Left renal pelvis (tissue), 4 donors: ENCODE measurements at places on chromosomes 12 and 14. TPM values are rescaled to one million over a fixed set of nuclear protein-coding genes. Genes with fewer than 3 reads are reported as not detected.

DNA sequence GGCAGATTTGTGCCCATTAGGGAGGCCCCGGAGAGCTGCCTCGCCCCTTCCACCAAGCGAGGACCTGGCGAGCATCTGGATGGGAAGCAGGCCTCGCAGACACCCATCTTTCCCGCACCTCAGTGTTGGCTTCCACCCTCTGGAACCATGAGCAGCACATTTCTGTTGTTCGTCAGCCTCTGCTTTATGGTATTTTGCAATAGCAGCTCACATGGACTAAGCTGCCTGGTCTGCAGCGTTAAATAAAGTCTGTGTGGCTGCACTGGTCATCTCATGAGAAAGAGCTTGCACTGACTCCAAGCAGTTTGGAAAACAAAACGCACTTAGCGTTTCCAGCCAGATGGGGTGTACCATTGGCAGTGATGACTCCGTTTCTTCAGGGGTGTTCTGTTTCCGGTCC lies 75.8 kb downstream of the GLT1D1 start:
- no peak for DNase-seq

GRCh38 chr14:102728501-102728900 lies 48.7 kb upstream of the TRAF3 start:
- no peak for DNase-seq

DNA sequence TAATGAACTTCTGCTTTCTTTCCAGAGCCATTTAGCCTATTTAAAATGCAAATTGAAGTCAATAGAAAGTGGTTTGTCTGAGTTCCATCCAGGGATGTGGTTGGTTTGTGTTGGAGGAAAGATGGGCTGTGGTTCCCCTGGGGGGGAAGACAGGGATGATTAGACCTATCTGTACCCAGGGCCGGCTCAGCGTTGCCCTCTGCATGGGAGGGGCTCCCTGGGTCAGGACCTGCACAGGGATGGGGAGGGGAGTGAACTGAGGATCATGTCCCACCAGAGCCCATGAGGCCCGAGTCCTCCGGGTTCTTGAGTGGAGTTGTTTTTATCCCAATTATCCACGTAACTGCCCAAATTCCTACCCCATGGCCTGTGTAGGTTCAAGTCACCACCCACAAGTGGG lies 76.9 kb upstream of the SFSWAP start:
- no peak for DNase-seq

- no peak for DNase-seq
Observed at GRCh38 chr14:102164965-102165364, 25.3 kb downstream of the WDR20 start.

- DNase-seq, result peak; percentile 20
Observed at GRCh38 chr14:52473557-52473956, 78.7 kb downstream of the TXNDC16 start.

DNA sequence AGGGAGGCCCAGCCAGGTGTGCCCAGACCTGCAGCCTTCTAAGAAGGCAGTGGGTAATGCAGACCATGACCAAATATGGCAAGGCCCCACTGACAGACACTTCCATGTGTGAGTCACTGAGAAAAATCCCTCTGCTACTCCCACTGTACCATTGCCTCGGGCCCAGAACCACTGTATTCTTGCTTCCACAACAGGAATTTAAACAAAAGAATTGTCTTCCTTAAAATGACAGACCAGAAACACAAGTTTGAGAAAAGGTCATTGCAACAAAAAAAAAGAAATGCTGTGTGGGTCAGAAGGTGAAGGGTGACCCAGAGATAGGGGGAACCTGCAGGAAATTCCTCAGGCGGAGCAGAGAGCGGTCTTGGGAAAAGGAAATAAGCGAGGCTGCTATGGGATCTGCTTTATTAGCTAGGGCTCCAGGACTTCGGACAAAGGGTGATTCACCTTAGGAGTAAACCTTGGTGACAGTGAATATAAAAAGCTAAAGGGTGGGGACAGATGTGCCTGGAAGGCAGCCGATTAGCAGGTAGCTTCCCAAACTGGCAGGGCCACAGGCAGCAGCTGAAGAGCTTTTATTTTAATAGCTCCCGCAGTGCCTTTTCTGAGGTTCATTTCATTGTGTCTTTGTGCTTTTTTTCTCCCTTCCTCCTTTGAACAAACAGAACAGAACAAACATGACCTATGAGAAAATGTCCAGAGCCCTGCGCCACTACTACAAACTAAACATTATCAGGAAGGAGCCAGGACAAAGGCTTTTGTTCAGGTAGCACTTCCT lies 185.3 kb upstream of the BCL2L14 start:
- DNase-seq, result no peak

DNA sequence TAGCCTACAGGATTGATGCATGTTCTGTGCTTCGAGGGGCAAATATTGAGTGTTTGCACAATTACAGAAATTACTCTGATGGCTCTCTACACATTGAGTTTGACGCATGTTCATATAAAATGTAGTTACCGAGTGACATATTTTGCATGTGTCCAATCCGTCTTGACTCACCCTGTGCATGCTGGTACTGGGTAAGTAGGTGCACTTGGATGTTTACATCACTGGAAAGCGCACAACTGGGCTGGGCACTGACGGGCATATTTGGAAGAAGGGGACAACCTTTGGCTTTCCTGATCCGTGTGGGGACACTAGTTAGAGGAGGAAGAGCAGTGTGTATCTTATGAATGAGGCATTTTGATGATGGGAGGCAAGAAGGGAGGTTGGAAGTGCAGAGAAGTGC lies 4.9 kb upstream of the KRT6A start:
- no peak for DNase-seq

DNA sequence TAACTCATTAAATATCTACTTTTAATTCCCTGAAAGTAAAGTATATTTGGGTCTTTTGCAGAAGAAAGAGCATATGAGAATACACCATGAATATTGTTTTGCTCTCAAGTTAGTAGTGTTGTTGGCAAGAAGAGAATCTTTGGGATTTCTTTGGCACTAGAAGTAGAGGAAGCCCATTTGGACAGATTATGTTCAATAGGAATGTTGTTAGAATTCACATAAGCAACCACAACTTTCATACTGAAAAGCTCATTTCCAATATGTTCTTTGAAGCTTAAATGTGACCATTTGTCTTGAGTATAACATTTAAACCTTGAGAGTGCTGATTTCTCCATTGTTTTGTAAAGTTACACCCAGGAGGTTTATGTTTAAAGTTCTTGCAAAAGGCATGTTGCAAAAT lies 37.6 kb downstream of the PLEKHG7 start:
- no peak for DNase-seq

- no peak for DNase-seq
Observed at GRCh38 chr12:68667896-68668295, 18.9 kb upstream of the NUP107 start.

- no peak for DNase-seq
Observed at GRCh38 chr14:101780390-101780789, 18.9 kb downstream of the PPP2R5C start.

DNA sequence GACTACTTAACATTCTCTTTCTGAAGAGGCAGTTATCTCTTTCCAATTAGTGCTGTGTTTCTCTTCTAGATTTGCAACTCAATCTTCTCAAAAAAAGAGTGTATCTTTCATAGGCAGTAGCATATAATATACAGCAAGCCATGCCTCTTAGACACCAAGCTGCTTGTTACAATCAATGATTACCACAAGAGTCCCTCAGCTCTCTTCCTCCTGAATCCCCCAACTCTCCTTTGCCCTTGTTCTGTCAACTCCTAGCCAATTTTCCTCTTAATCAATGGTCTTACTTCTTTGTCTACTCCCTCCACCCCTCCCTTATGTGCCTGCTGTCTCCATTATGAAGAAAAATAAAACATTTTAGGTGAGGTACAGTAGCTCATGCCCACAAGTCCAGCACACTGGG lies 2.6 kb downstream of the TMTC1 start:
- no peak for DNase-seq

DNA sequence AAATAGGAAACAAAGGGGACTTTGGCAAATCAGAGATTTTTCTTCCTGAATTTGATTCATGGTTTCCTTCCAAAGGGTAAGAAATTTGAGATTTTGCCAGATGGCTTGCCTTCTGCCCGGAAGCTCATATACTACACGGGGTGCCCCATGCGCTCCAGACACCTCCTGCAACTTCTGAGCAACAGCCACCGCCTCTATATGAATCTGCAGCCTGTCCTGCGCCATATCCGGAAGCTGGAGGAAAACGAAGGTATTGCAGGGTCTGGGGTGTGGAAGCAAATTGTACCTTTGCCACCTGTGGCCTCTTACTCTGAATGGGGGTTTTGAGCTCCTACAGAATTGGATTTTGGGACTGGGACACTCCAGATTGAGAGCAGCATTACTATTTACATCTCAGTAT lies 63.5 kb downstream of the FRMD6 start:
- DNase-seq, result no peak

- no peak for DNase-seq
Observed at GRCh38 chr14:25017562-25017961, 32.4 kb downstream of the STXBP6 start.

GRCh38 chr12:69343885-69344612 lies 4.1 kb upstream of the LYZ start:
- no peak for DNase-seq

- DNase-seq, result no peak
Observed at GRCh38 chr12:12007001-12007712, 63.6 kb upstream of the BCL2L14 start.

DNA sequence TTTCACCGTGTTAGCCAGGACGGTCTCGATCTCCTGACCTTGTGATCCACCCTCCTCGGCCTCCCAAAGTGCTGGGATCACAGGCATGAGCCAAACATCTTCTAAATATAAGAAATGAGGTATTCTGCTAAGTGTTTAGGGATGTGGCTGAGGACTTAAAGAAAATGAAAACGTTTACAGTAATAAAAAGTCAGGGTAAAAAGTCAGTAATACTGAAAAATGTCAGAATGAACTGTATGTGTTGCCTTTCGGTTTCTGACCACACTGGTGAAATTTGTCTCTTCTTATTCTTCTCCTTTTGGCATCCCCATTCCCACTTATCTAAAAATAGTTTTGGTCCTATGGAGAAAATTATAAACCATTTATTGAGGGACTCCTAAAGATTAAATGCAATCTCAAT lies 20.5 kb downstream of the TMEM116 start:
- no peak for DNase-seq

- DNase-seq, result no peak
Observed at GRCh38 chr12:95513599-95513998, 37.7 kb downstream of the USP44 start.

GRCh38 chr12:121981456-121981855 lies 40.2 kb upstream of the BCL7A start:
- no peak for DNase-seq

- DNase-seq, result no peak
Observed at GRCh38 chr14:89029961-89030694, 205.7 kb downstream of the TTC8 start.

DNA sequence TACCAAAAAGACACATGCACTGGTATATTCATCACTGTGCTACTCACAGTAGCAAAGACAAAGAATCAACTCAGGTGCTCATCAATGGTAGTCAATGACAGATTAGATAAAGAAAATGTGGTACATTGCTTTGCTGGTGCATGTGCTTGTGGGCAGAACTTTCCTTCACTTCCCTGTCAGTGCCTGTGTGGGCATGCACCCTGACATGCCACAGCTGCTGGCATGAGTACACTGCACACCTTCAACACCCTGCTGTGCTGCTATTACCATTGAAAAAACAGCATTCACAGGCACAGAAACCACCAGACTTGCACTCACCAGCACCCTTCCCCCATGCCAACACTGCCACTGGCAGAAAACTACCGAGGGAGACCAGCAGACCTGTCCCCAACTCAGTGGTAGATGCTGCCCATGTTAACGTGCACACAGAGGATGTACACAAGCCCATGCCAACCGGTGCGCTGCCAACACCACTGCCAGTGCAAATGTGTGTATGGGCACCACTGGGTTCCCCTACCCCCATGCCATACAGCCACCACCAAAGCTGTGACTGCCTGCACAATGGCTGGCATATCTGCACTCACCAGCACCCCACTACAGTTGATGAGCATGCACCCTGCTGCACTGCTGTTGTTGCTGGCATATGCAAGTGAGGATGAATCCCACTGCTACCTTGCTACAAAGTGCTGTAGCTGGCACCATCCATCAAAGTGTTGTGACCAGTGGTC lies 57.4 kb downstream of the APOBEC1 start:
- no peak for DNase-seq

GRCh38 chr14:104157016-104157928 lies 18.9 kb downstream of the KIF26A start:
- DNase-seq, result no peak

GRCh38 chr12:1398673-1399072 lies 195.7 kb downstream of the FBXL14 start:
- DNase-seq, result no peak

DNA sequence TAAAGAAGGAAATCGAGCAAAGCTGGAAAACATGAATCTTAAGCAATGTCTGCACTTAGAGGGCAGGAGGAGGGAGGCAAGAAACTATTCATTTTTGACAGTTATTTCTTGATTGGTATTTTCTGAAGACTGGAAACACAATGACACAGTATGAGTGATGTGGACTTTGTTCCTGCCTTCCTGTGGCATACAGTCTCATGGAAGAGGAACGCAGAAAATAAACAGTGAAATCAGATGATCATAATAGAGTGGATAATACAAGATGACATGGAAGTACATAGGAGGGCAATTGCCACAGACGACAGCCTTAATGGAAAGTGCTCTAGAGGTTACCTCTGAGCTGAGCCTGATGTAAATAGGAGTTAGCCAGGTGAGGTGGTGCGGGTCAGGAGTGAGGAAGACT lies 140.4 kb upstream of the MAX start:
- DNase-seq, result no peak

- no peak for DNase-seq
Observed at GRCh38 chr14:92986254-92987147, 63.6 kb downstream of the CHGA start.

DNA sequence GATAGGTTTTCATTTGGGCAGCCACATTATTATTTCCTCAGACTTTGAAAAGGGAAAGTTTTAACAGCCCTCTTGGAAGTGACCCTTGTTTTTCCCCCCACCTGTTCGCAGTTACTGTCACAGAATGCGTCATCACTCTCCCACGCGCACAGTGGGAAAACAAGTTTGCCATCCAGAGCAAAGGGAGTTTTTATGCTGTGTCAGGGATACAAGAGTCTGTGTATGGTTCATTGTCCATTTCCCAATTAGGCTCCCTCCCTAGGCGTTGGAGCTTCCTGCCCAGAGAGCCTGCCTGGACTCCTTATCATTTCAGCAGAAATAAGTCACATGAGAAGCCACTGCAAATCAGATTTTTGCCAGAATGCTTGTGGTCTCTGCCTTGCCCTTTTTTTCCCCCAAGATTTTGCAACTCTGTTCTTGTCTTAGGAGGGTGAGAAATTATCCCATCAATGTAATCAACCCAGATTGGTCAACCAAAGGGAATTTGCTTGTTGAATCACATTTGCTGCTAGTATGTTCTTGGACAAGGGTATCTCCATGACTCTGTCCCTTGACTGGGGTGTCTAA lies 104.1 kb downstream of the IGF1 start:
- DNase-seq, result no peak

The HCAR2 gene
- polyA plus RNA-seq, result 0.98 TPM

The RNU4-1 gene
- polyA plus RNA-seq, result not detected

The B3GNT4 gene
- 1.6 TPM for polyA plus RNA-seq

The CREBL2 gene
- 33.4 TPM for polyA plus RNA-seq

The TRPV4 gene
- polyA plus RNA-seq, result 19.7 TPM

The LMNTD1 gene
- not detected for polyA plus RNA-seq

The ING4 gene
- 126 TPM for polyA plus RNA-seq

The SIX1 gene
- 12.2 TPM for polyA plus RNA-seq

The NRIP2 gene
- polyA plus RNA-seq, result 36.7 TPM

The TMEM132C gene
- polyA plus RNA-seq, result 2.7 TPM

The COX8C gene
- not detected for polyA plus RNA-seq

The CPNE6 gene
- not detected for polyA plus RNA-seq

The CMKLR1 gene
- 5.9 TPM for polyA plus RNA-seq
